Activated CD4-positive, alpha-beta memory T cell treated with anti-CD3 and anti-CD28 coated beads for 36 hours (primary cell): ENCODE measurements at places on chromosomes 7 and 10. TPM values are rescaled to one million over a fixed set of nuclear protein-coding genes. Genes with fewer than 3 reads are reported as not detected.

GRCh38 chr10:114401195-114401791 lies 3.0 kb downstream of the AFAP1L2 start:
- H3K27ac ChIP-seq: no peak overlapping the region
- peaks cover 12% of the 10 kb centered on the region for H3K4me1 ChIP-seq
- H3K27me3 ChIP-seq: peaks cover 64% of the 10 kb centered on the region
- DNase-seq: no peak
- no peak overlapping the region for H3K4me3 ChIP-seq
- no peaks in the 10 kb centered on the region for H3K36me3 ChIP-seq

DNA sequence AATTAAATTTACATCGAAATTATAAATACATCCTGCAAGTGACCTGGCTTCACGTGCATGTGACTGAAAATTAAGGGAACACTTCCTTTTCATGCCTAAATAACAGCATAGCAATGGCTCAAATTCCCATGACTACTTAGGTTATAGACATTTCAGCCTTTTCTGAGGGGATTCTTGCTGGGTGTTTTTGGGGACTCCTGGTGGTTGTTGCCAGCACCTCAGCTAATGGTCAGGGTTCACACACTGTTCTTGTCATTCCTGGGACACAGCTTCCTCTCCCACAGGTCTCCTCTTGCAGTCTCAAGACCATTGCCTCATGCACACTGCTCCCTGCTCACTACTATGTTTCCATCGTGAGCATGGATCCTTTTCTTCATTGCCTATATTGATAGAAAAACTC lies 148.9 kb upstream of the GLI3 start:
- no peak overlapping the region for H3K4me3 ChIP-seq
- no peaks in the 10 kb centered on the region for H3K4me1 ChIP-seq
- DNase-seq: no peak
- no peak overlapping the region for H3K27ac ChIP-seq

GRCh38 chr10:58201704-58202103 lies 66.0 kb downstream of the IPMK start:
- no peak overlapping the region for H3K4me3 ChIP-seq
- no peak for DNase-seq
- H3K27ac ChIP-seq: no peak overlapping the region

Gene PI4K2A
- 13.1 TPM for total RNA-seq

Gene ACTL6B
- total RNA-seq: not detected
